Suppressor macrophage treated with lipopolysaccharide for 4 hours (primary cell): ENCODE measurements at places on chromosomes 13 and 19.

DNA sequence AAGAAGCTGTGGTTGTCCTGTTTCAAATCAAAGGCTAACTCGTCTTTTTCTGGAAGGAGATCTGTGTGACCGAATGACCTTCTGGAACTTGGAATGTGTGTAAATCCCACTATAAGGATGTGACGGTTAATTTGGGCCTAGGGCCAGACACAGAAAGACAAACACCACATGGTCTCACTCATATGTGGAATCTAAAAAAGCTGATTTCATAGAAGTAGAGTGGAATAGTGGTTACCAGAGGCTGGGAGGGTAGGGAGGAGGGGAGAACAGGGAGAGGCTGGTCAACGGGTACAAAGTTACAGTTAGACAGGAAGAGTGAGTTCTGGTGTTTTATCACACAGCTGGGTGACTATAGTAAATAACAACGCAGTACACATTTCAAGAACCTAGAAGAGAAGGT, 39.3 kb upstream of the RGCC start:
- DNase-seq = no peak

DNA sequence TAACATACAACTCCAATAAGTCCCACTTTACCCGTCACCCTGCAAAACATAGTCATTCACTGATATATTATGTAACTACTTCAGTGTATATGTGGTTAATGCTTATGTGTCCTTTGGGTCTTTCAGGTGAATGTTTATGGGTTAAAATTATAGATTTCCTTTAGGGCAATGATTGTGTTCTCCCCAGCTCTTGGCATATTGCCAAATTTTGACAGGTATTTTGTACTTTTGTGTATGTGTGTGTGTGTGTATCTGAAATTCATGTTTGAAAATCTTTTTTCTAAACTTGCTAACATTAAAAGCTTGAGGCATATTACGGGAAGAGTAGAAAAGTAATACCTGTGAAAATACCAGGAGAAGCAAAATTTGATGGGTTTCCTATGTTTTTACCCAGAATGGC, 8.2 kb downstream of the CDK8 start:
- no peak for DNase-seq

DNA sequence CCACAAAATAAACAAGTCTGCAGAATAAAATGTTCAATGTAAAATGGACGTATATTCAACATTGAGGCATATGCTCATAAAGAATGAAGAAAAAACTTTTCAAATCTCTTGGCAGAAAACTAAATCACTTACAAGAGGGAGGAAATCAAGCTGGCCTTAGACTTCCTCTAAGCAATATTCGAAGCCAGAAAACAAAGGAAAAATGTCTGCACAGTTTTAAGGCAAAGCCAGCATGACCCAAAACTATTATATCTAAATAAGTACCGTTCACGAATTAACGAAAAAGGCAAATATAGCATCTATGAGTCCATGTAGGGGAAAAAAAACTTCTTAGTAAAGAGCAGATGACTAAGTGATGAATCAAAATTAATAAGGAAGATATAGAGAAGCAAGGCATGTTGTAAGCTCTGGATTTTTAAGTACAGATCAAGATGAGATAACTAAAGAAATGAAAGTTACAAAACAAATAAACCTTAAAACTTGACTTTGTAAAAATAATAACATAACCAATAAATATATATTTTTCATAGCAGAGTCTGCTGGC, 101.3 kb downstream of the KCNRG start:
- peak; percentile 67 for DNase-seq

DNA sequence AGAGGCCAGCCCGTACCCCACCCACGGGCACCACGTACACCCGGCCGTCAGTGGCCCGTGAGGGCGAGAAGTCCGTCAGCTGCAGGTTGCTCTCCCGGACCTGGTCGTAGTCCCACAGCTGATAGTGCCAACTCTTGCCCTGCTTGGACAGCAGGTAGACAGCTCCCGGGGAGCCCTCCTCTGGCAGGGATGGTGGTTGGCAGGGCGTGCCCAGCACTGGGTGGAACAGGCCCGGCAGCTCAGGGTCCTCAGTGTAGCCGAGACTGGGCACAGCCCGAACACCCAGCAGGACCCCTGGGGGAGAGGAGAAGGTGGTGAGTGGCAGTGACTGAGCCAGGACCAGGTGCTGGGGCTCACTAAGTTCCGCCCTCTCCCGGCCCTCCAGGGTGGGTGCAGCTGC, 7.8 kb downstream of the ACTMAP start:
- DNase-seq = no peak

DNA sequence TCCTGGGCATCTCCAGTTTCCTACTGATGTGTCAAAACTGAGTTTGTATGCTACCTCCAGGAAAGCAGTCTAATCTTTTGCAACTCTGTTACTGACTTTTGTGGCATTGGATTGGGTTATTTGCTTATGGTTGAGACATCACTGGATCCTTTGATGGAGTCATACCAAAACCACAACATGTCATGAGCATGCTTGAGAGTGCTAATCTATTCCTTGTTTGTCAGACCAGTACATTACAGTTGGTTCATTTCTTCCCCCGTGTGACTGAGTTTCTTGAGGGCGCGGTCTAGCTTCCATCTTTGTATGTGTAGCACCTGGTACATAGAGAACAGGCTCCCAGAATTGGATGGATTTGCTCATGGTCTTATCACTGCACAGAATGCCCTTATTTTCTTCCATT, 43.2 kb downstream of the SUGT1 start:
- DNase-seq = peak; percentile 23

DNA sequence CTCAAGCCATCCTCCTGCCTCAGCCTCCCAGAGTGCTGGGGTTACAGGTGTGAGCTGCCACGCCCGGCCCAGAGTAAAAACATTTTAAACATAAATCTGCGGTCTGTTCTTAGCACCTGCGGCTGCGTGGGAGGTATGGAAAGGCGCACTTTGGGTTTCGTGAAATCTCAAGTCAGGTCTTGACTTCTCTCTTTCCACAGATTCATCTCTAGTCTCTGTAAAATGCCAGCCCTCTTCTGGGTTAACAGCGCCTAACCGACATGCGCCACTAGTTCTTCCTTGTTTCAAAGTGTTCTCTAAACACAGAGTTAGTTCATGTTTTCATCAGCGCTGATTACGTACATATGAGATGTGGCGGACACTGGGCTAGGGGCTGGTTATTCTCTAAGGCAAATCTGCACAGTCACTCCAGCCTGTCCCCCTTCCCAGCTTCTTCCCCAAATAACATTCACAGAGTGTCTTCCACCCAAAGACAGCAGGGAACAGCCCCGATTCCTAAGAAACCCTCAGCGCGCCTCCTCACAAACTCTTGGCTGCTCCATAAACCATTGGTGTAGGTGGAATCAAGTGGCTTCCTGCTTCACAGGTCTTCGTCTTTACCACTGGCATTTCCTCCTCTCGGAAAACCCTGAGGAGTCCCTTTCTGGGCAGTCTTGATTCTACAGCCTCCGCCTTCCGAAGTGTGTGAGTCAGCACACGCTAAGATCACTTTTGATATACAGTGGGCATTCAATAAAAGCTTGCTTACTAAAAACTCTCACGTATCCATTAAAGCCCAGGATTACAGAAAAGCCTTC, 1.4 kb downstream of the PARP4 start:
- peak; percentile 86 for DNase-seq

DNA sequence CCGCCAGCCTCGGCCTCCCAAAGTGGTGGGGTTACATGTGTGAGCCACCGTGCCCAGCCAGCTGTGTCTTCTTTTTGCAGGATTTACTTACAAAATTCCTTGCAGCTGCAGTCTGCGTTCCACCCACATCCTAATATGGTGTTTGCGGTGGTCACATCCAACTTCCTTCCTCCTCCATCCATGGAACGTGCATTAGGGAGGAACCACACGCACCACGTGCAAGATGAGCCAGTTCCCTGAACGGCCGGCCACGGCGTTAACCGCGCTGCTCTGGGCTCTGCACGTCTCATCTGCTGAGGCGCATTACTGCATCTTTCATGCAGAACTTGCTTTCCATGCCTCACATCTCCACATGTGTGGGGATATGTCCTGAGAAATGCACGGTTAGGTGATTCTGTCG, 13.0 kb upstream of the SIGLEC11 start:
- peak; percentile 77 for DNase-seq

GRCh38 chr19:2207008-2207407, 29.1 kb downstream of the PLEKHJ1 start:
- DNase-seq = no peak

DNA sequence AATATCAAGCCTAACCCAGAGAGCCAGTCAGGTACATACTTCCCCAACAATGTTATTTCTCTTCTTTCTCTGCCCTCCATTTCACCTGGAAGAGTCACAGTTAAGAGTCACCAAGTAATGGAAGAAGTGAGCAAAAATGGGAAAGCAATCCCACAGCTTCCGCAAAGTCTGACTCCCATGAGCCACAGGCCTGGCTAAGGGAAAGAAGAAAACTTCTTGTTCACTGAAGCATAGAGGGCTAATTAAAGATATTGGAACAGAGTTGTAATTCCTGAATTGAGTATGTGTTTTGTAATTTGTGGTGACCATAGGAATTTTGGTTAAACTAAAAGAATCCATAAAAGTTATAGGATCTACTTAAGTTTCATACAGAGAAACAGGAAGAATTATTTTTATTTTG, 830.9 kb upstream of the PCDH20 start:
- no peak for DNase-seq

DNA sequence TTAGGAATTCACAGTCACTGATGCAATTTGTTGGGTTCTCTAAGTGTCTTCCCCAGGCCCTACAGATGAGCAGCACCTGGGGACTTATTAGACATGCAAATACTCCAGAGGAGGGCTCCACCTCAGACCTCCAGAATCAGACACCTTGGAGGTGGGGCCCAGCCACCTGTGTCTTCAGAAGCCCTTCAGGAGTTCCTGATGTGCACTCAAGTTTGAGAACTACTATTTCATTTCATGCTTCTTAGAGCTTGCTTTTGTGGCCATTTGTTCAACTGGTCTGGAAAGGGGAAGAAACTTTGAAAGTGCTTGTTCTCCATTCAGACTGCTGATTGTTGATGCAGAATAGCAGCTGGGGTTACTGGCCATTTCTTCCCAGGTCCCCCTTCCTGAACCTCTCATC, 472.0 kb downstream of the COG6 start:
- no peak for DNase-seq

DNA sequence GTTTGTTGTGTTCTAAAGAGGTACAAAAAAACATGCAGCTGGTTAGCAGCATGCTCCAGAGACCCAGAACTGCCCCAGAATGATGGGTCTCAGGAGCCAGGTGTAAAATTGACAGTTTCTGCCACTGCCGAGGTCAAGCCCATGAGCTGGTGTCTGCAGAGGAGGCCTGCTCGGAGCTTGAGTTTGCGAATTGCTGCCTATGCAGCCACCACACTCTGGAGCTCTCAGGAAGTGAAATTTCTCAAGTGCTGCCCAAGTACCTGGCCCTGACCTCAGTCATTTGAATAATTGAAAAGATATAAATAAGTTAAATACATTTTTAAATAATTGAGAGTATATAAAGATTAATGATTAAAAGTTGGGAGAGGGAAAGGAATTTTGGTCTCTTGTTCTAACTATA, 66.4 kb downstream of the ZAR1L start:
- DNase-seq = no peak

DNA sequence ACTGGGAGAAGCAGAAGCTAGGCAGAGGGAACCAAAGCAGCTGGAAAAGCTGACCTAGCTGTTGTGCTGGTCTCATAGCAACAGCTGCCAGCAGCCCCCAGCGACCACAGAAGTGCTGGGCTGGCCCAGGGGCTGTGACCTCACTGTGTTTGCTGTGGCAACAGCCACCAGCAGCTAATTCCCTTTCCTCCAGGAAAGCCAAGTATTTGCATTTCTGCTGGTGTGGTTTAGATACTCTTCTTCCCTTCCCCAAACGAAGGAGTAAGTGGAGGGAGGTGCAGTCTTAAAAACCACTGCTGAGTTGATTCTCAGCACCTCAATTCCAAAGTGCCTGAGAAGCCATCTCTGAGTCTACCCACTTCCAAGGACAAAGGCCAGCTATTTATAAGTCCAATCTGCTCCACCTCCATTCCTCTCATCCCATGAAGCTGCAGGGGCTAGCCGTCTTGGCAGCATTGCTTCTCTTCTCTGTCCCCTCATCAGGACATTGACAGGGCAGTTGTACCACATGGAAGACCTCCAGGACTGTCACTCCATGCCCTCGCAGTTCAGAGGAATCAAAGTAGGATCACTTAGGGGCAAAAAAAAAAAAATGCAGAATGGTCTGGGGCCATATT, 11.5 kb upstream of the CCDC97 start:
- peak; percentile 87 for DNase-seq

GRCh38 chr13:40981949-40982348, 37.2 kb downstream of the ELF1 start:
- no peak for DNase-seq

DNA sequence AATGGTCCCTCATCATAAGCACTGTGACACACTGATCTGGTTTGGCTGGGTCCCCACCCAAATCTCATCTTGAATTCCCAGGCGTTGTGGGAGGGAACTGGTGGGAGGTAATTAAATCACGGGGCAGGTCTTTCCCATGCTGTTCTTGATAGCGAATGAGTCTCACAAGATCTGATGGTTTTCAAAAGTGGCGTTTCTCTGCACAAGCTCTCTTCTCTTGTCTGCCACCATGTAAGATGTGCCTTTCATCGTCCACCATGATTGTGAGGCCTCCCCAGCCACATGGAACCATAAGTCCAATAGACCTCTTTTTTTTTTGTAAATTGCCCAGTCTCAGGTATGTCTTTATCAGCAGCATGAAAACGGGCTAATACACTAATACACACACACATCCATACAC, 6.9 kb upstream of the GPR4 start:
- no peak for DNase-seq

GRCh38 chr13:80586356-80586755, 245.4 kb upstream of the SPRY2 start:
- DNase-seq = peak; percentile 26

- peak; percentile 96 for DNase-seq
Observed at GRCh38 chr19:6516018-6516658, 14.0 kb upstream of the TUBB4A start.

GRCh38 chr19:1213391-1214286, 8.1 kb downstream of the STK11 start:
- peak; percentile 97 for DNase-seq

DNA sequence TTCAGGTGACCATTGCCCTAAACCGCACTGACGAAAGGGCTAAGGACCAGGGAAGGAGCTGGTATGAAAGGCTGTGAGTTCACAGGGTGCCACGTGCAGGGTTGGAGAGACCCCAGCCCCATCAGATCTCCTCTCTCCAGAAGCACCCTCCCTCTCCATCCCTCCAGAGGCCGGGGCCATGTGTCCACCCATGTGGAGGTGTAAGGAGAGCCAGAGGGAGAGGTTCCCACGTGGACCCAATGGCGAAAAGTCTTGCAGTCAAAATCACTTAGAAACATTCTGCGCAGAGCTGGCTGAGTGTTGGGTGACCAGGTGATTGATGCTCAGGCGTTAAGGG, 168.3 kb downstream of the COL4A1 start:
- DNase-seq = no peak
